ENCODE measurements at places on chromosomes 7 and 10.

GRCh38 chr10:82420001-82420400 is 545.0 kb downstream of the NRG3 start:
- no peak for DNase-seq

DNA sequence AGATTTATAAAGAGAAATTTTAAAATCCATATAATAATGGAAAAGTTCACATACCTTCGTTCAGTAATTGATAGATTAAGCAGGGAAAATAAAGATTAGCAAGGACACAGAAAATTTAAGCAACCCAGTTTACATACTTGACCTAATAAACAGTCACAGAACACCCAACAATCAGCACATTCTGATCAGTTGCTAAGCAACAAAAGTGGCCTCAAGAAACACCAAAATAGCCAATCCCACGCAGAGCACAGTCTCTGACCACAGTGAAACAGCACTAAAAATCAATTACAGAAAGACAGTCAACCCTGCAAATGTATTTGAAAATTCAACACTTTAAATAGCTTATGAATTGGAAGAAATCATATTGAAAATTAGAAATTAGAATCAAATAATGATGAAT is 39.3 kb upstream of the DRGX start:
- DNase-seq, result no peak

DNA sequence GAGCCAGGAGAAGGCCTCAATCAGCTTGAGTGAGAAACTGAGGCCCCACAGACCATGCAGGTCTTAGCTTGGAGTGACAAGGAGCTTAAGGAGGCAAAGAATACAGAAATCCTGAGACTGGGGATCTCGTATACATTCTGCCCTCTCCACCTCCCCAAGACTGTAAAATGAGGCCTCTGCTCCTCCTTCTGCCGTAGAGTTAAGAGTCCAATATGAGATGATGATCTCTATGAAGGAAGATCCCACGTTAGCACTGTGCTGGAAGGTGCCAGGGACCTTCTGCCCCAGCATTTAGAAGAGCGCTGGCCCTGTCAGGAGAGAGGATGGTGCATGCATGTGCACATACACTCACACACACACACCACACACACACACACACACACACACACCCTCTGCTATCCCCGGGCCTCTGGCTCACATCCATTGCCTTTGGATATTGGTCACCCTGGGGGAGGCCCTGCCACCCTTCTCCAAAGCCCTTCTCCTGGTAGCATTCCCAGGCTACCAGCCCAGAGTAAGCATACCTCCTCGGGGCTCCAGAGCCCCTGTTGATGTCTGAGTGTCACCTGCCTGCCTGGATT is 15.0 kb downstream of the ZCCHC24 start:
- no peak for DNase-seq

DNA sequence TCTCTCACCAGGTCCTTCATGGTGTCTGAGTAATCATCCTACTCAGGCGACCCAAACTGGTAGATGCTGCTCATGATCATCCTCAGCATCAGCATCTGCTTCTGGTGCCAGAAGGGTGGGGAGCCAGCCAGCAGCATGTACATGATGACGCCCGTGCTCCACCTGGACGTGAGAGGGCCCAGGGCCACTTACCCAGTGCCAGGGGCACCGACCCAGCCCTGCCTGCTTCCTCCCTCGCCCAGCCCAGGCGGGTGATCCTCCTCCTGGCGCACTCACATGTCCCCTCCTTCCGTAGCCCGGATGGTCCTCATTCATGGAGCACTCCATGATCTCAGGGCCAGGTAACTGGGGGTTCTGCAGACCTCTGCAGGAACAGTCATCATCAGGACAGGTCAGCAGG is 764.8 kb upstream of the ZNF722 start:
- no peak for DNase-seq

DNA sequence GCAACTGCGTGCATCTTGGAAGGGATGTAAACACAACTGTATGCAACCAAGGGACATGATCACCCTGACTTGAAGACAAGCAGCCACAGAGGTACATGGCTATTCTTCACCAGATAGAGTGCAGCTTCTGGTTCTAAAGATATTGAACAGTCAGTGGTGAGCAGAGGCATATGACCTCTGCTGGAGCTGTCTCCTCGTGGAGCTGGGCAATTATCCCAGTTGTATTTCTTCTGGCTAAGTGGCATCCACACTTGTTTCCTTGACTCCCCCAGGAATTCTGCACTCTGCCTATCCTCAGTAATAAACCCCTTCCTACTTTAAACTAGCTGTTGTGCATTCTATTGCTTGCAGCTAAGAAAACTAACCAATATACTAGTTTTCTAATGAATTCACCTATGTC is 216.8 kb downstream of the THSD7A start:
- no peak for DNase-seq

DNA sequence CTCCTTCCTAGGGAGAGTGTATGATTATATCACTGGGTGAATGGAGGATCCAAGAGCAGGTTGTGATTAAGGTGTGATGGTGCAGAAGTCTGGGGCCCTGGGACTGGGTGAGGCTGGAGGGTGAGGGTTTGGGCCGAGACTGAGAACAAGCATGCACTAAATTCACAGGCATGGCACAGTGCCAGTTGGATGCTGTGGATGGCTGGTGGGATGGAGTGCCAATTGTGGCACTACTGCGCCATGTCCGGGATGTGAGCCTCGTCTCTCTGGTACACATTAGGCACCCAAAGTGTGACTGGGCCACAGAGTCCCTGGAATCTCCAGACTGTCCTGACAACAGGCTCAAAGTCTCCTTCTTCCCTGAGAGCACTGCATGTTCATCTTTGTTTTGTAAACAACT is 208.1 kb downstream of the EMX2 start:
- DNase-seq, result no peak

DNA sequence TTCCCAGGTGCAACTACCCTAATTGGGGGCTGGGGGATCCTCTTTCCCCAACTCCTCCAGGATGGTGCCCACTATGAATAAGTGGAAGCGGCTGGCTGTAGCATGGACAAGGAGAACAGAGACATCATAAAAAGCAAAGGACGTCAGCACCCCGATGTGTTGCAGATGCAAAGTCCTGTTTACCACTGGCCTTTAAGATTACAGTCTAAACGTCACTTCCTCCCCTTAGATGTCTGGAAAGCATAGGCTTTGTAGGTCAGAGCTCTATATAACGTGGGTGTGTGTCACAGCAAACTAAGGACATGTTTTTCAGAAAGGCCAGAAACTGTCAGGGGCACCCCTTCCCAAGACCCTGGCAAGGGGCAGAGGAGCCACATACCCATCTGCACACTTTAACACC is 7.9 kb downstream of the COBL start:
- no peak for DNase-seq

GRCh38 chr7:45973725-45974532 is 52.9 kb upstream of the IGFBP3 start:
- DNase-seq, result no peak

DNA sequence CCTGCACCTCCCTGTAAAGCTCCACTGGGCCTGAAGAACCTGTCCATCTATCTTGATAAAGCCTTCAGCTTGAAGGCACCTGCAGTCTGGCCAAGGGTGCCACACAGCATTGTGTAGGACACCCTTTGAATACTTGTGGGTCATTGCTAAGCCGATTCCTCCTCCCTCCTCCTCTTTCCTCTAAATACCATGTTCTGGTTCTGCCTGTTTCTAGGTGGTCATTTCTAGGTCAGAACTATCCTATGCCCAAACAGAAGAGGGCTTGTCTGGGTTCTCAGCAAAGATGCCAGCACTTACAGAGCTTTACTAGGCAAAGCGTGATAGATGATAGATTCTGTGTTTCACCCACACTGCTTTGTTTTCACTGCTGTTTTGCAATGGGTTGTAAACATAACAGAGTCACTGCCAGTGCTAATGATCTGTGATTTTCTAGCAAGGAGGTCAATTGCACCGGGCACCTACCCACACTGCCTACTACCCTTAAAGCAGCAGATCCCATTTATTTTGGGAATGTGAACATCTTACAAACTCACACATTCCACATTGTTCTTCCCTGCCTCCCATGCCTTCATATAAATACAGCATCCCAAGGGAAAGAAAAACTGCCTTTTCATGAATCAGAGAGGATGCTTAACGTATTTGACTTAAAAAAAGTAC is 279.1 kb upstream of the PITRM1 start:
- DNase-seq, result no peak

DNA sequence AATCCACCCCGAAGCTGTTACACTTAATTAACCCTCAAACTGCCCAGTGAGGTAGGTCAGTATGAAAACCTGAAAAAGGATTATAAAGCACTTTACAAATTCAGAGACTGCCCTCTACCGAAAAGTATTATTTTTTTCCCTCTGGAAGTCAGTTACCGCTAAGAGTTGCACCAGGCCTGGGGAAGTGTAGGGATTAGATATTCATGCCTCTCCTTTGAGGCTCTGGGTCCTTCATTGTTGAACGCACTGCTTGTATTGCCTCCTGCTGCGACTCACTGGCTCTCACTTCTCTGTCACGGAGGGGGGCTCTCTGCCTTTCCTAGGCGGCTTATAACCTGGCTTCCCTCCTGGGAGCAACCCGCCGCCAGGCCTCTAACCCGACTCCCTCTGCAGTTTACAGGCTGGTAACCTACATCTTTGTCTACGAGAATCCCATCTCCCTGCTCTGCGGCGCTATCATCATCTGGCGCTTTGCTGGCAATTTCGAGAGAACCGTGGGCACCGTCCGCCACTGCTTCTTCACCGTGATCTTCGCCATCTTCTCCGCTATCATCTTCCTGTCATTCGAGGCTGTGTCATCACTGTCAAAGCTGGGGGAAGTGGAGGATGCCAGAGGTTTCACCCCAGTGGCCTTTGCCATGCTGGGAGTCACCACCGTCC is 2.7 kb downstream of the RHBDD2 start:
- no peak for DNase-seq

DNA sequence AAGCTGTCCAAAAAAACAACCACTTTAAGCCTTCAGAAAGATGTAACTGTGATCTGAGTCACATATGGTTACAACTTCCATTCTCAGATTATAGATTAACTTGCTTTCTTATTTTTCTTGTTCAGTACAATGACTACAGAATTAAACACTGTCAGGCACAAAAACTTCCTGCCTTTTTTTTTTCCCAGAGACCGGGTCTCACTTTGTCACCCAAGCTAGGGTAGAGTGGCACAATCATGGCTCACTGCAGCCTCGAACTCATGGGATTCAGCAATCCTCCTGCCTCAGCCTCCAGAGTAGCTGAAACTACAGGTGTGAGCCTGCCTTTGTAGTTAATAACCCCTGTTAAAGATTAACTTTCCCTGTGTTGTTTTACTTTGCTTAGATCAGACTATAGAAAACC is 163.2 kb downstream of the AVL9 start:
- DNase-seq, result no peak

DNA sequence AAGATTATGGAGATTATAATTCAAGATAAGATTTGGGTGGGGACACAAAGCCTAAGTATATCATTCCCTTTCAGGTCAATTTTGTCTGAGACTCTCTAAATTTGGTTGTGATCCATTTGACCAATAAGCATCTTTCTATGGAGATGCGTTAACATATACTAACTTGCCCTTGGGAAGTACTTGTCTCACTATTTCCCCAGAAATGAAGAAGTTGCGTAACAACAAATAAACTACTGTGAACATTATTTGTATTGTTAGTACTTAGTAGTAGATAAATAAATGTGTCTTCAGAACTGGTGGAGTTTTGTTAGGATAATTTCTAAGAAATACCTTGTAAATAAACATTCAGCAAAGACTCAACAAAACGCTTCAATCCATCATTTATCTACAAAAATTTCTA is 127.3 kb upstream of the LYZL2 start:
- no peak for DNase-seq

DNA sequence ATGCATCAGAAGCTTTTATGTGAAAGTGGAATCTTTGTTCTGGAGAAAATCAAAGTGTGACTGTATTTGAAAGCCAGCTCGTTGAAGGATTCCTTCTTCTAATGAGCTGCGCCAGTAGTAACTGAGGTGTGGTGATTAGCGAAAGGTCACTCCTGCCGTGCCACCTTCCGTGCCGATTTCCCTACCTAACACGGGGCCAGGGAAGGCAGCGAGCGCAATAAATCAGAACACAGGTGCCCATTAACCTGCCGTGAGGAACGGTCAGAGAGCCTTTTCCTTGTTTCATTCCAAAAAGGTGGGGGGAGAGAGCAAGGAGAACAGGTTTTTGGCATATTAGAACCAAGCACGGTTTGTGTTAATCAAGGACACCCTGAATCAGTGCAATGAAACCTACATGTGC is 258.0 kb downstream of the CELF2 start:
- DNase-seq, result no peak

GRCh38 chr10:117246997-117247671 is 6.2 kb downstream of the SLC18A2 start:
- DNase-seq, result no peak

- DNase-seq, result no peak
These were observed 119.5 kb downstream of the RNF216 start for GRCh38 chr7:5661942-5662341.

DNA sequence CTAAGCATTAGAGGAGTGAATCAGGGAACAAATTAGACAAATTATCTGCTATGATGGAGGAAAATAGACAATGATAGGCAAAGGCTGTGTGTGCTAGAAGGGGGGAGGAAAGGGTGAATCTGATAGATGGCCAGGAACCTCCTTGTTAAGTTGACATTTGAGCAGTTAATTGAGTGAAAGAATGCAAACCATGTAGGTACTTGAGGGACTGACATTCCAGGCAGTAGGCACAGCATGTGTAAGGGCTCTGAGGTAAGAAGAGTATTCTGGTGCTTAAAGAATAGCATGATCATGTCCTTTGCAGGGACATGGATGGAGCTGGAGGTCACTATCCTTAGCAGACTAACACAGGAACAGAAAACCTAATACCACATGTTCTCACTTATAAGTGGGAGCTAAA is 48.6 kb upstream of the TES start:
- no peak for DNase-seq

DNA sequence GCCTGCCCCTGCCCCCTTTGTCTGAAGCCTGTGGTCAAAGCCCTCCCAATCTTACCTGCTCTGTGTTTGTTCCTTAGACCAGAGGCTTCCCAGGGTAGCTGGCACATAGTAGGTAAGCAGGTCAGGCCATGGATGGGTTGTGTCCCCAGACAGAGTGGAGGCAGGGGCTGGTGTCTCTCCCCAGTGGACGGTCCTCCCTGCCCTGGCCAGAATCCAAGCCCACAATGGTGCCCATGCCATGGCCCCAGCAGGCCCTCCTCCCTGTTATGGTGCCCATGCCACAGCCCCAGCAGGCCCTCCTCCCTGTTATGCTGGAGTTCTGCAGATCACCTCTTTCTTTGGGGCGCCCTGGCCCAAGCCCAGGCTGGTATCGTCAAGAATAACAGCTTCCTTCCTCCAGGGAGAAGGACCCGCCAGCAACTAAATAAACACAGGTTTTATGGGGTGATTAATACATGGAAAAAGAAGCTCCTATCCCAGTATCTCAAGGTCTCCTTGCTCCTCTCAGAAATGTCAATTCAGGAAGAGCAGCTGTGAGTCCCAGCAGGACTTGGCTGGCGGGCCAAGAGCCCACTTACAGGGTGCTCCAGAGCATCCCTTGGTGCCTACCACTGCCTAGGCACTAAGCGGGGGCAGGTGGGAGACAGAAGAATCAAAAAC is 82.0 kb downstream of the NEURL1 start:
- no peak for DNase-seq

All from CD4-positive, alpha-beta T cell treated with Interleukin-2 at 100 ng/mL for 4 hours (primary cell).